ENCODE measurements at places on chromosomes 7 and 10.
A peak's percentile ranks its signal among the peaks of the same experiment; 100 is the strongest.

DNA sequence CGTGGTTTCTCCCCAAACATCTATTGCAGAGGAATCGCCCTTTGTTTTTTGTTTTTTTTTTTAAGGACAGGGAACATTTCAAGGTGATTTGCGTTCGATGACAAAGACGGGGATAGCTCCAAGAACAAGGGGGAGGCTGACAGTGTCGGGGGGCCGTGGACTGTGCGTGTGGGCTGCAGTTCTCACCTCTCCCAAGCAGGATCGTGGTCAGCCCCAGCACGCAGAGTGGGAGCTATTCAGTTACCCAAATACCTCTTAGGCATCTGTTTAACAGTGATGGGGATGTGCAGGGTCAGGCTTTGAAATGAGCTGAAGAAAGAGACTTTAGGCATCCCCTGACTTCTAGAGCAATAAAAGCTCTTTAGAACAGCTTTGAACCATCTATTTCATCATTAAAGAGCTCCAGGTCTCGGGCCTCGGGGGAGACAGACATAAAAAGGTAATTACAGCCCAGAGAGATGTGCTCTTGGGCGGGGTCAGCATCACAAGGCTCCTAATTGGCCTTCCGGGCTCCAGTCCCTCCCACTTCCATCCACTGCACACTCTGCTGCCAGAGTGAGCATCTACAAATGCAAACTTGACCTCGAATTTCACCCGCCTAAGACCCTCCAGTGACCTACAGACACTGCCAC is 97.3 kb downstream of the MYL10 start:
- no peak for DNase-seq

DNA sequence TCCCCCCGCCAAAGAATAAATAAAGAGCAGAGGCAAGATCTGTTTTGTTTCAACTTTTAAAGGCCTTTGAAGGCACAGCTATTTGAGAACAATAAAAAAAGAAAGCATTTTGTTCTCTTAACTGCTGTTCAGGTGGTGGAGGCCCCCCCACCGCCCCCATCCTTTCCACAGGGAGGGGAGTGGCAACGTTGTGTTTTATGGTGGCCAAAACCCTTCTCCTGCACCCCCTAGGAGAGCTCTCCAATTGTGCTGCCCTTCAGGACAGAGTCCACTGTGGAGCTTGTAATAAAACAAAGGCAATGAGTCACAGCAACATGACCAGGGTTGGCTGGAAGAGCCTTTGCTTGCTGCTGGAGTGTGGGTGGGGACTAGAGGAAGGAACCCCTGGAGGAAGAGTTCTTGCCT is 987.9 kb downstream of the KCNMA1 start:
- DNase-seq: peak; percentile 80

- no peak for DNase-seq
Measured at GRCh38 chr10:118998183-118998582, 31.3 kb upstream of the NANOS1 start.

GRCh38 chr7:22657479-22657878 is 69.5 kb upstream of the IL6 start:
- DNase-seq: no peak

DNA sequence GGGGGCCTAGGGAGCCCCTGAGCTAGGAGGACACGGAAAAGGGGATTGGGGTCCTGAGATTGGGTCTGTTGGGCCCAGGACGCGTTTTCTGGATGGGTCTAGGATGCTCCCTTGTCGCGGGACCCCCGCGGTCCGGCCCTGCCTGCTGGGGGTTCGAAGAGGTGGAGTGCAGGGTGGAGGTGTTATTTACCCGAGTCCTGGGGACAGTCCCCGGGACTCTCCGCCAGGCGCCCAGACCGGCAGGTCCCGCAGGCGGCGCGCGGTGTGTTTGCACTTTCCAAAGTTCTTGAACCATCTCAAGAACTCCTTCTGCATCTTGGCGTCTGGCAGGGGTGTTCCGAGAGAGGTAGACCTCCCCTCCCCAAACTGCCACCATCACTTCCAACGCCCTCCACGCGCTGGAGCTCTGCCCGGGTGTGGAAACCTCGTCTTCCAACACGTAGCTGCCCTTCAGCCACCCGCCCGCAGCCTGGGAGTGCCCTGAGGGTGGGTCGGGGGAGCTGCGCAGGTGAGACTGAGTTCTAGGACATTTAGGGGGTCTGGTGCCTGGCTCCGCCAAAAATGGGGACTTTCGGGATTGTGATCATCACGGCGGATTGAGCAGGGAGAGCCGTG is 569 bp downstream of the CAV1 start:
- DNase-seq: peak; percentile 19

GRCh38 chr7:54864663-54865062 is 105.7 kb upstream of the SEC61G start:
- DNase-seq: no peak

DNA sequence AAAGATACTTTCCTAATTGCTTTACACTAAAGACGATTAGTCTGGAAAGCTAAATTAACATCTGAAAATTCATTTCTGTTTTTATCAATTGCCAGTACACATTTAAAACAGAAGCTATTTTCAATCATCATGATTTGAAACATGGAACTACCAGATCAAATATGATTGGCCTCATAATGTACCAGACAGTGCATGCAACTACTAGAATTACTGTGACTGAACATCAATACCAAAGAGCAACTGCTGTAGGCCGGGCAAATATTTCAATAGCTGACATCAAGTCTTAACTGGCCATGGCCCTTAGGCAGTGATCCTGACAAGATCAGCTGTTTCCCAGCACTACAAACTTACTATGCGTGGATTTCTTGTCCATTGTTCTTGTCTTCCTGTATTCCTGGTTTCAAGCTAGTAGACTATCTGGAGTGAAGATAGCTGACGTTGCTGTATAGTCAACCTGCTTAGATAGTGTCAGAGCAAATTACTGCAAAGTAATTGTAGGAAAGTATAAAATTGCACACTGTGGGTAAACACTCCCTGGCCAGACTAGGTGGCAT is 21.7 kb upstream of the WNT16 start:
- no peak for DNase-seq

DNA sequence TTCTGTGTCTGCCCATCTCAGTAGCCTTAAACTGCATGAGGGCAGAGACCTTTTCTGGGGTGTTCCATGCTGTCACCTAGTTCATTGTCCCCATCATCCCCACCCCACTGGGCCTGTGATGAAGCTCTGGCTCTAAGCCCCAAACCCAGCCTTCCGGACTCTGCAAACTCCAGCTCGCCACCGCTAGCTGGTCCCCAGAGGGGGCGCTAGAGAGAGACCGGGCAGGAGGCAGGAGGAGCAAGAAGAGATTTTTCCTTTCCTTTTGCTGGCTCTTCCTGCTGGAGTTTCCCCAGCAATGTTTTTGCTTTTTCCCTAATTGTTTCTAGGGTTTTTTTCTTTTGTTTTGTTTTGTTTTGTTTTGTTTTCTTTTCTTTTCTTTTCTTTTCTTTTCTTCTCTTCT is 234.4 kb downstream of the TEX36 start:
- DNase-seq: no peak

DNA sequence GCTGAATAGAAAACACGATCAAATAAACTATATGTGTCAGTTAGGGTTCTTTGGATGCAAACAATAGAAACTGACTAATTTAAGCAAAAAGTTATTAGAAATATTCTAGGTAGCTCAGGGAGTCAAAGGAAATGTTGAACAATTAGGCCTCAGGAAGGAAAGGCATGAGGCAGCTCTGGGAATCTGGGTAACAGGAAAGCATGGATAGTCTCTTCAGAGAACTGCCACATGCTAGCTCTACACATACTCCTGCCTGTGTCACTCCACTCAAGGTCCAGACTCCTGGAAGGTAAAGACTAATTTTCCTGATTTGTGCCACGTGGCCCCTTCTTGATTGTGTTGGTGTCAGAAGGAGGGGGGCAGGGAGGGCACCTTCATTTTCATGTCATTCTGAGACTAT is 23.8 kb upstream of the PTTG1IP2 start:
- no peak for DNase-seq

DNA sequence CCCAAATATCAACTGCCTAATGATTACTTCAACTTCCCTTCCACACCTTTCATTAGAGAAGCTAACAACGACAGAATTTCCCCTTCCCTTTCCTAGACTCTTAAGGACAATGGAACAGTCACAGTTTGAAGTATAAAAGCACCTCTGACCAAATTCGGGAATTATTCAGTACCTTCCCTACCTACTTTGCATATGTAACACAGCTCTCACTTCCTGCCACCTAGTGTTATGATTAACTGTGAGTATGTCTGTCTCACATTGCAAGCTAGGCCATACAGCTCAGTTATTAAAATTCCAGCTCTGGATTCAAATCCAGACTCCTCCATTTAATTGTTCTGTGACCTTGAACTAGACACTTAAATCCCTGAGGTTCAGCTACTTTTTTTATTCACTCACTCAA is 44.8 kb upstream of the HPSE2 start:
- DNase-seq: no peak

DNA sequence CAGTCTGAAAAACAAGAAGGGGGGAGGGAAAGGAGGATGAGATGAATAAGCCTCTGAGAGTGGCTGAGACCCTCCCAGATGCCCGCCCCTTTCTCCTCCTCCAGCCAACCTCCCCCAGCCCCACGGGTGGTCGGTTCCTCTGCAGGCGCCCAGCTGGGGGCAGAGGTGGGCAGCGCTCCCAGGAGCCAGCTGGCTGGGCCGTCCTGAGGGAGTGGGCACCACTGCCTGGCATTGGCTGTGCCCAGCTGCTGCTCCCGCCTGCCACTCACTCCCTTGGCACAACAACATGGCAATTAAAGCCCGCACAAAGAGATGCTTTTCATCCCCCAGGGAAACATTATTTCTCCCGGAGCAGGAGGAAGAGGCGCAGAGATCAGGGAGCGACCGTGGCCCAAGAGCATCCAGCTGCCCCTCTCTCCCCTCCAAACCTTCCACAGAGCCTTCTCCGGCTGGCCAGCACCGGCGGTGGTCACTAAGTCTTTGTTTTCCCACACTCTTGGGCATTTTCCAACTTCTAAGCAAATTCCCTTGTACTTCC is 107.2 kb downstream of the SPDYE5 start:
- no peak for DNase-seq

- no peak for DNase-seq
Measured at GRCh38 chr7:2530071-2530987, 10.8 kb downstream of the LFNG start.

DNA sequence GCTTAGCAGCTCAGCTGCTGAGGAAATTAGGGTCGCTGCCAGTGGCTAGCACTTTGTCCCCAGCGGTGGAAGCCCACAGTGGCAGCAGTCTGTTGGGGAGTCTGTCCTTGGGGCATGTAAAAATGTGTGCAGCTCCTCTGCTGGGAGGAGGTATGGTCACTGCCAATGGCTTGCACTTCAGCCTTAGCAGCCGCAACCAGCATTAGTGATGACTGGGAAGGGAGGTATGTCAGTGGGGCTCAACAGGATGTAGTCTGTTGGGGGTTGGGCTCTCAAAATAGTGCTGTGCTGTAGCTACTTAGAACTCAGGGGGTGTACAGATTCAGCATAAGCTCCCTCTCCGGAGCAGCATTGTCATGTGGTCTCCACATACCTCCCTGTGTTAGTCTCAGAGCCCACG is 189.9 kb downstream of the ZEB1 start:
- DNase-seq: no peak

DNA sequence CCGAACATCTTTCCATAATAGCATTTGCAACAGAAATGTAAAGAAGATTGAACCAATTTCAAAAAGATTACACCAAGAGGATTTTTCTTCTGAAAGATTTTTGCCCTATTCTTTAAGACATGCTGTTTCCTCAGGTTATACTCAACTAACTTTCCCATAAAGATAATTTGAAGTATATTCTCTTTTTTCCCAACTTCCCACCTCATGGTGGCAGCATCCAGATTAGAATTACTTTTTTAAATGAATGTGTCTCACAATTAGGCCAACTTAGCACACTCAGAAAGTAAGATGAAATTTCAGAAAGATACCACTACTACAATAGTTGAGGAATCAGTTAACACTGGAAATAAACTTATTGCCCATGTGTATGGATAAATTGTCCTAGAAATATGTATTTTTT is 178.2 kb upstream of the CSTF2T start:
- no peak for DNase-seq

DNA sequence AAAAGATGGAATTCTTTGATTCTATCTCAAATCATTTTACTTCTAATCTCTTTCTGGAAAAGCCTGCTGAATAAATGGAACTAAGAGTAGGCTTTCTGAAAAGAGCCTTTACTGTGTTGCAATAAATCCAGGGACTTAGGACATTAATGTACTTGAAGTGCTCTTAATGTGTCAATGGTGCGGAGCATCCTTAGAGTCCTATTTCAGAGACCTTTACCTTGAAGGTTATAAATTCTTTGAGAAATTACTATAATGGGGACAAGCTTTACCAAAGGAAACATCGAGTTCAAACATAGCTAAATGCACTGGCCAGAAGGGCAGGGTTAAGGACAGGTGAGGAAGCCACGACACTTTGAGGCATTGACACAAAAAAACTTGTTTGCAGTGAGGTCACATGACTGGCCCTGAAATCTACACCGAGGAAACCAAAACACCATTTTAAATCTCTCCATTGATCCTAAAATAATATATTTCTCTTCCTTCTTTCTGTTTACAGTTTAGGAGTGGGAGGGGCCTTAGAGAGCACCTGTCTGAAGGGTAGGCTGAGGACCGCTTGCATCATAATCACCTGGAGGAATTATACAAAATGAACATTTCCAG is 48.1 kb upstream of the EXOC6 start:
- no peak for DNase-seq

- no peak for DNase-seq
Measured at GRCh38 chr7:21585070-21585724, 42.4 kb downstream of the DNAH11 start.

DNA sequence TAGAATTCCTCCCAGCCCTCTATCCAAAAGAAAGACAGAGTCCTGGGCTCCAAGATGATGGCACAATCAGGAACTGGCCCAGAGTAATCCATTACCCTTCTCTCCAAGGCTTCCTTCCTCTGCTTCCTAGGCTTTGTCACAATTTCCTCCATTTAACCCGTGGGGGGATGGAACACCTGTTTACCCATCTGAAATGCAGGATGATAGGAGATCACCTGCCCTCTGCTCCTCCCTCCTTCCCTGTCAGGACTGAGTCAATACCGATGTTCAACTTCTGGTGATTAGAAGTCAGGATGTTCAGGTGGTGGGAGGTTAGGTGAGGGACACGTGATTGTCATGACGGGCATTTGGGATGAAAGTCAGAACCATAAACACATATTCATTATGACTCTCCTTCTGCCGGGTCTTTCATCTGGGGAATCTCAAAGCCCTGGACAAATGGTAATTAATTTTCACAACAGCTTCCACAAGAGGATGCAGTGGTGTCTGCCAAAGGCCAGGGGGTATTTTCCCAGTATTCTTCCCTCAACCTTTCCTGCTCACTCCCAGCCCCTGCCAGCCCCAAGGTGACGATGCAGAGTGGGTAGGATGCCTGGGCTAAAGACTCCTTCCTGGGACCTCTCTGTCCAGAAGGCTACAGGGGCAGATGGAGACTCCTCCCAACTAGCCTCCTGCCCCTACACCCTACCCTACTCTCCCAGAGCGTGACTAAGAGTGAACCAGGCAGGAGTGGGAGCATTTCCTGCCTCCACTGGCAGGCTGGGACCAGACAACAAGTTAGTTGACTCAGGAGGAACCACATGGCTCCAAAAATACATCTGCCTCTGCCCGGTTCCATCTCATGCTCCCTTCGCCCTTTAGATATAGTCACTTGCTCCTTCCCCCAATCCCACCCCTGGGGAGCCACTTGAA is 27.9 kb downstream of the DUSP5 start:
- DNase-seq: no peak

Data from fibroblast of gingiva (primary cell).